ENCODE measurements at places on chromosomes 5 and 9.

- DNase-seq: peak; percentile 66
Observed at GRCh38 chr5:78504704-78505677, 143.6 kb downstream of the LHFPL2 start.

DNA sequence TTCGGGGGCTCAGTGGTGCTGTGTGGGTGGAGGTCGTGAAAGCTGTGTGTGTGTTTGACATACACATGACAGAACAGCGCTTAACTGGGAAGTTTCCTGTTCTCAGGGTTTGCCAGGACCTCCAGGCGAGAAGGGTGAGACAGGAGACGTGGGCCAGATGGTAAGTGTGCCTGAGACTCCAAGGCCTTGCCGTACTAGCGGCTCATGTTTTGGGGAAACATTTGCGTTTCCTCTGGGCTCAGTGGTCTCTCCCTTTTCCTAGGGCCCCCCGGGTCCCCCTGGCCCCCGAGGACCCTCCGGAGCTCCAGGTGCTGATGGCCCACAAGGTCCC, 68.3 kb upstream of the FCN2 start:
- no peak for DNase-seq

DNA sequence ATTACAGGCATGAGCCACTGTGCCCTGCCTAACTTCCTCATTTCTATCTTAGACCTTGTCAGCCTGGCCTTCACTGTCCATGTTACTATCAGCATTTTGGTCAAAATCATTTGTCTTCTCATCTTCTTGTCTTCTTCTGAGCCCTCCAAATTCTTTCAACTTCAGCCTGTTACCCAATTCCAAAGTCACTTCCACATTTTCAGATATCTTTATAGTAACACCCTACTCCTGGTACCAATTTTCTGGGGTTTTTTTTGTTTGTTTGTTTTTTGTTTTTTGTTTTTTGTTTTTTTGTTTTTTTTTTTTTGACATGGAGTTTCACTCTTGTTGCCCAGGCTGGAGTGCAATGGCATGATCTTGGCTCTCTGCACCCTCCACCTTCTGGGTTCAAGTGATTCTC, 90.3 kb upstream of the LARP1 start:
- no peak for DNase-seq

DNA sequence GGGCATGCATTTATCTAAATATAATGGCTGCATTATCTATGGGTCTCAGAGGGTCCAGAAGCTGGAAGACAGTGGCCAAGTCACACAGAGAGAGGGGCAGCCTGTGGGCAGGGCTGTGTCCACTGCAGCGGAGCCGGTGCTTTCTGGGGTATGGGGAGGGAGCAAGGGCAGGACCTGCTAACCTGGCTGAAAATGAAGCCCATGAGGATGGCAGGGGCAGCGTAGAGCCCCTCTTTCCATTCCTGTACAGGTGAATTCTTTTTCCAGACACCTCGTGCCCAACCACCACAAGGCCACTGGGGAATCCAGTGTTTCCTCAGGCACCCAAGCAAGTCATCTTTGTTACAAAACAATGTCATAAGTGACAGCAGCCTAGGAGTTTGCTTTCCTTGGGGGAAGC, 305.9 kb upstream of the IRX4 start:
- DNase-seq: no peak

DNA sequence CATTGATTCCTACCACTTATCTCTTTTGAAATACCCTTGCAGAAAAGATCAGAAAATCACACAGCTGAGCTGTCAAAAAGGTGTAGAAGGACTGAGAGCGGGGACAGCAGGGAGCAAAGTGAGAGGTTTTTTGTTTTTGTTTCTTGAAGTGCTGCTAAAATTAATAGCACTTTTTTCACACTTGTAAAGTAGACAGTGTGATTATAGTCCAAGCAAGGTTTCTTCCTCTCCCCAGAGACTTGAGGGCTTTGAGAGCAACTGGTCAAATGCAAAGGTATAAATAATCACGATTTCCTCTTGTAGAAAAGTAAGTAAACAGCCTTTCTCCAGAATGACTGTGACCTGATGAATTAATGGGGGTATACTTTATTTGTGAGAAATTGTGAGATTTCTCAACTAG, 326.9 kb downstream of the ZNF608 start:
- DNase-seq: no peak

DNA sequence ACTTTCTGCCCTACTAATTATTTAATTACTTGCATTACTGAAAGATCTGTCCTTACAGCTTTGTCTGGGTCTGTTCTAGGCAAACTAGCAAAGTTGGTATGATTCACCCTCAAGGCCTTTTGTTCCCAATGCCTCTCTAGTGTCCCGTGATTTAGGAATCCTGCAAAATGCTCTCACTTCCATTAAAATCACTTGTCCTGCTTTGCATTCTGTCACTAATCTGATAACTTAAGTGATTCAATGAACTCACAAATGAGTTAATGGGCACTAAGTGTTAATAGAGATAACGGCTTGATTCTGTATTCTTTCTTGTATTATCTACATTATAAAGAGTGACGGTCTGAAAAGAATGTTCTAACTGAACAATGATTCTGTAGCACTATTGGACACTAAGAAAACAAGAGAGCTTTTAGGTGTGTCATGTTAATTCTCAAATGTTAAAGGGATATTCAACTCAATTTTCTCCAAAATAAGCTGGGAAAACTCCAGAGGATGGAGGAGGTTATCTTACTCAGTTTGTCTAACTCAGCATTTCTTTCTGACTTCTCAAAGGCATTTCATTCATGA, 697.3 kb downstream of the CETN3 start:
- peak; percentile 51 for DNase-seq

DNA sequence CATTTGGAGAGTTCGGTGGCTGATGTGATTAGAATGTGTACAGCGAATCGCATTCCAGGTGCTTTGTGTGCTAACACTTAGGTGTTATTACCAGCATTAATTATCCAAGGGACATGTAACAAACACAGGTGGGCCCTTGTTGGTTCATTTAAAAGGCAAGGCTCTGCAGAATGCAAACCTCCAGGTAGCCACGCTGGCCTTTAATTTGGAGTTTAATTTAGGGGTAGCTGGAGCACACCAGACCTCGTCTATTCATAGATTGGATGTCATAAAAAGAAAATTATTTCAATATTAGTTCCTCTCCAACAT, 191.1 kb downstream of the MAT2B start:
- no peak for DNase-seq

DNA sequence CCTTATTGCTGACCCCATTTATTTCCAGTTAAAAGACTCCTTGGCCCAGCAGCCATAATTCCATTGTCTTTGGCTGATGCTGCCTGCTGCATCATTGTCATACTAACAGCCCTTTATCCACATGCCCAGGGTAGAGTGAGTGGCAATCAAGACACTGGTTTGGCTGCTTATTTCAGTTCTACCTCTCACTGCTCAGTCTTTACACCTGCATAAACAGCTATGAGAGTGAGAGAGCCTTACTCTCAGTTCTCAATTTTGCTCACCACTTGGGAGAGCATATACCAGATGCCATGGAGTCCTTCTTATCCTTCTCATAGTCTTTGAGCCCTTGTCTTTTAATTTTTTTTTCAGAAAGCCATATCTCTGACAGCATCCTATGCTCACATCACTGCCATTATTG, 596.9 kb upstream of the CYLC2 start:
- DNase-seq: no peak

DNA sequence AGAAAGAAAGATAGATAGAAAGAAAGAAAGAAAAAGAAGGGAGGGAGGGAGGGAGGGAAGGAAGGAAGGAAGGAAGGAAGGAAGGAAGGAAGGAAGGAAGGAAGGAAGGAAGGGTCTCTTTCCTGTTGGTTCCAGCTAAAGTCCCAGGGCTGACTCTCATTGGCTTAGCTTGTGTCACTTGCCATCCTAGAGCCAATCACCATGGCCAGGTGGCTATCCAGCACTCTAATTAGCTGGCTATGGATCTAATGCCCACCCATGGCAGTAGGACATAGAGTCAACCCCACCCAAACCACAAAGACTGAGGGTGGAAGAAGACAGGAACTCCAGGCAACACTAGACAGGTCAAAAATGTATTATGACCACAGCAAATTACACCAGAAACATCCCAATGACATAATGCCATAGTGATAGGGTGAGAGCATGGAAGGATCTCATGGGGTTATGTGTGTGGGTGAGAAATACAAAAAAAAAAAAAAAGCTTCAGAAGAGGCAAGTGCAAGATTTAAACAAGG, 10.8 kb upstream of the CPLX2 start:
- no peak for DNase-seq

DNA sequence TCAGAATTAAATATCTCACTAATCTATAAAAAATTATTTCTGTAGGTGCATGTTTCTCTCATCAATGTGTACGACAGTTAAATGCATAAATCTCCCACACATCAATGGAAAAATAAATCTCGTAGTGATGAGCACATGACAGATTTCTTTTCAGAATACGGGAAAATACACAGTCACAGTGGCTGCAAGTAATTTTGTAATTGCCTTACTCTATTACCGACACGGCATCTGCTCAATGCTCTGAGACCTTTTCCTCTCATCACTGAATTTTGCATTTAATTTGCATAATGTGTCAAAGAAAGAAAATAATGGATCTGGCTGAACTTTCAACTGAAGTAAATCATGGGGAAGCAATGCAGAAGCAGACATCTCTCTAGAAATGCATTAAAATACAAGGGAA, 37.2 kb downstream of the PDE4D start:
- no peak for DNase-seq

GRCh38 chr5:35804841-35805240, 51.9 kb upstream of the IL7R start:
- no peak for DNase-seq

- DNase-seq: no peak
Observed at GRCh38 chr5:78367318-78367991, 7.0 kb downstream of the SCAMP1 start.

DNA sequence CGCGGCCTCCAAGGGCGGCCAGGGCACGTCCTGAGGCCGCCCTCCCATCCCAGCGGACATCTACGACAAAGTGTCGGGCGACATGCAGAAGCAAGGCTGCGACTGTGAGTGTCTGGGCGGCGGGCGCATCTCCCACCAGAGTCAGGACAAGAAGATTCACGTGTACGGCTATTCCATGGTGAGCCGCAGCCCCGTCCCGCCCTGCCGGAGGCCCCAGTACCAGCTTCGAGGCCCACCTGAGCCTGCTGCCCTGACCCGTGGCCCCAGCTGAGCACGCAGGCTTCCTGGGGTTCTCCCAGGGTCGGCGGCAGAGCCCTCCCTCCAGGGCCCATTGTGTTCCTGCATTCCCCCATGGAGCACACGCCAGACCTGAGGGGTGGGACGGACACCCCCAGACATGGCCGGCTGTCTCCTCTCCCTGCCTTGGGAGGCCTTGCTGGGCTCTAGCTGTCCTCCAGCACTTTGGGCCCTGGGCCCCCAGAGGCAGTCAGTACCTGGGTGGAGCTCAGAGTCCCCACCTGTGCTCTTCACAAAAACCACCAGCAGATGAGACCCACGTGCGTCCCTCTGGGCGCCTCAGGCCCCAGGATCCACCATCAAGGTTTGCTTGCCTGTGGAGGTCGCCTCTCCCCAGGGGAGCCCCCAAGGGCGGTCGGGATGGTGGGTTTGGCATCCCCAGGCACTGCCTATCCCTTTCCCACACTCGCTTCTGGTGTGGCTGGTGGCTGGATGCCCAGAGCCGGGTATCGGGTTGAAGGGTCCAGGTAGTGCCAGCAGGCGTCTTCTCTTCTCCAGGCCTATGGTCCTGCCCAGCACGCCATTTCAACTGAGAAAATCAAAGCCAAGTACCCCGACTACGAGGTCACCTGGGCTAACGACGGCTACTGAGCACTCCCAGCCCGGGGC, 1.0 kb downstream of the PHPT1 start:
- no peak for DNase-seq

DNA sequence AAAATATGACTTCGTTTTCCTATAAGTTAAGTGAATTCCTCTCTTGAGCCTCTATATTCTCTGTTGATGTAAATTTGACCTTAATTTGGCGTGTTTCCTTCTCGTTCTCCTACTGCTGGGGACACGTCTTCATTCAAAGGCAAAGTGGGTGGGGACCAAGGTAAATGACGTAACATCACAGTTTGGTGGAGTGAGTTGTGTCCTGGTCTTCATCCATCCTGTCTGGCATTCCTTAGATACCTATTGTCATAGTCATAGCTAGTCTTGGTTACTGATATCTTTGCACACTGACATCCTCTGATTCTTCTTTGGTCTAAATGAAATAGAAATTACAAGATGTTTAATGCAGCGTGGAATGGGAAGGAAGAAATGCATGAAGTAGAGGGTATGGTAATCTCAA, 108.5 kb downstream of the NNT start:
- no peak for DNase-seq
